NCI-H1048 (cell line): ENCODE measurements at places on chromosomes 16 and 17.

DNA sequence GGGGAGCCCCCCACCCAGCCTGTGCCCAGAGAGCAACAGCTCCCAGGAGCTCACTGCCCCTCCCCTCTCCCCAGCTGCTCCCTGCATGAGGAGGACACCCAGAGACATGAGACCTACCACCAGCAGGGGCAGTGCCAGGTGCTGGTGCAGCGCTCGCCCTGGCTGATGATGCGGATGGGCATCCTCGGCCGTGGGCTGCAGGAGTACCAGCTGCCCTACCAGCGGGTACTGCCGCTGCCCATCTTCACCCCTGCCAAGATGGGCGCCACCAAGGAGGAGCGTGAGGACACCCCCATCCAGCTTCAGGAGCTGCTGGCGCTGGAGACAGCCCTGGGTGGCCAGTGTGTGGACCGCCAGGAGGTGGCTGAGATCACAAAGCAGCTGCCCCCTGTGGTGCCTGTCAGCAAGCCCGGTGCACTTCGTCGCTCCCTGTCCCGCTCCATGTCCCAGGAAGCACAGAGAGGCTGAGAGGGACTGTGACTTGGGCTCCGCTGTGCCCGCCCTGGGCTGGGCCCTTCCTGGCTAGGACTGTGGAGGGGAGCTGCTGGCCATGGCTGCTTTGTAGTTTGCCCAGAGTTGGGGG, 584 bp downstream of the TCAP start:
- DNase-seq: no peak

DNA sequence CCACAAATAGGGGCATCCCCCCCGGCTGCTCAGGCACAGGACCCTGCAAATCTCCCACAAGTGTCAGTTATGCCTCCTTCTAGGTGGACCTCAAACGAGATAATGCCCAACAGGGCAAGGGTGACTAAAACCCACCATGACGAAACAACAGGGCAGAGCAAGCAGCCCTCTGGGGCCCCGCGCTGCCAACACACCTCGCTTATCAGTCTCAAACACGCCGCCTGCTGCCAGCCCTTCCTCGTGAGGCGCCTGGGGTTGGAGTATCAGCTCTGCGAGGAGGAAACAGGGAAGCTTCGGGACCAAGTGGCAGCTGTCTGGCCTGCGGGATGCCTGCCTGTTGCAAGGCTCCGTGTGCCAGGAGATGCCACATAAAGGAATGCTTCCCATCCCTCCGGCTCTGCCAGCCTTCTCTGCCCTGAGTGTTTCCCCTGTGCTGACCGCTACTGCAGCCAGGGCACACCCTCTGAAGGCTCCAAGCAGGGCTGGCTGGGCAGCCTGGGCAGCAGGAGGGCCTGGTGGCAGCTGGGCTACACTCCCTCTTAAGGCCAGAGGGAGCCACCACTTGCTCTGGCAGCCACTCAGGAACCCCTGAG, 2.5 kb downstream of the SMIM5 start:
- no peak for DNase-seq

DNA sequence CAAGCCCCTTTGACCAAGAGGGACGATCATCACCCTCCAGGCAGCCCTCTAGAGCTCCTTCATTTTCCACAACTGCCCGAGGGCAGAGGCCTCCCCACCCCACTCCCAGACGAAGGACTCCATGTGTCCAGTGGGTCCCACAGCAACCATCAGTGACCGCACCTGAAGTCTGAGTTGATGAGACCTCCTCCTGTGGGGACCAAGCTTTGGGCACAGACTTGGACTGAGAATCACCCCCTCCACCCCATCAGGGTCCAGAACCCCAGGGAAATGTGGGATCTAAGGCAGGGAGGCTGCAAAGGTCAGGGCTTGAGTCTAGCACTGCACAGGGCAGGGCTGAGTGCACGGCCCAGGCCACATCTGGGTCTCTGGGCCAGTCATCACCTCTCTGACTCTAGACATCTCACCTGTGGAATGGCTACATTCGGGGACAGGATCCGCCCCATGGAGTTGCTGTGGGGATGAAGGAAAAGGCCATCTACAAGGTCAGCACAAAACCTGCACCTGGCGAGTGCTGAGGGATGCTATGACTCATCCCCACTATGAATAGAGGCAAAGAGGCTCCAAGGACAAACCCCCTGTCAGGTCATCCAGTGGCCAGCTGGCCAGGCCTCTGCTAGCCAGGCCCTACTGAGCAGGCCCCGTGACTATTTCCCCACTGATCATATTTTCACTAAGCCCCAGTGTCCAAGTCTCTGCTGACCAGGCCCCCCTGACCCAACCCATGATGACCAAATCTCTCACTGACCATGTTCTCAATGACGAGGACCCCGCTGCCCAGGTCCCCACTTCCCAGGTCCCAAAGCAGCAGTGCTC, 38.4 kb downstream of the TNFRSF13B start:
- no peak for DNase-seq

DNA sequence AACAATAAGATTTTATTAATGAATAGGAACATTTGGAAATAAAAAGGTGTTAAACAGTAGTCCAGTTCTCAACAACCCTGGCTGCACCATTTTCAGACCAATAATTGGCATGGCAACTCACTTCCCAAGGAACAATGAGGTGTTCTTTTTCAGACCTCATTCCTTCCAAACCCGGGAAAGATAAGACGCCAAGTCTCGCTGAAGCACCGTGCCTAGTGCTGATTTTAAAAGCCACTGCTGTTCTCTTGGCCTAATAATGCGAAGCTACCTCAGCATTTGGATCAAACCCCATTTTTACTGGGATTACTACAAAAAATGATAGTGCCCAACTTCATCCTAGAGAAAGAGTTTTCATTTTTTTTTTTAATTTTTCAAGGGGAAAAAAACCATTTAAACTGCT, 75.2 kb upstream of the NOL11 start:
- DNase-seq: no peak

DNA sequence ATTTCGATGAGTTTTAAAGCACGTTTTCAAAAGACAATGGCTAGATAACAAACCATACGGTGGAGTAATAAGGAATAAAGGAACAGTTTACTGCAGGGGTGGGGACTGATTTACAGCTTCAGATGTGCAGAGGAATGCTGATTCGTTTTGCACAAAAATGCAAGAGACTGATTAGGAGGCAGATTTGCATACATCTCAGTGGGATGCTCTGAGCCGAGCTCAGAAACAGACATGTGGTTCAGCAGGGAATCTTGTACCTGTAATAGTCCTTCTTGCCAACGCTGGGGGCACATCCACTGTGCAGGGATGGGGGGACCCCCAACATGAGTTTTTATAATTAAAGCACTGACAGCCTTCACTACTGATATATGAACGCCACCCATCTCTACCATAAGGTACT, 308.0 kb downstream of the GRIN2A start:
- DNase-seq: no peak
